ENCODE measurements at places on chromosomes 3 and 15. TPM values are rescaled to one million over a fixed set of nuclear protein-coding genes. Genes with fewer than 3 reads are reported as not detected.
A peak's percentile ranks its signal among the peaks of the same experiment; 100 is the strongest.

NR2E3 gene
- total RNA-seq = not detected

DNA sequence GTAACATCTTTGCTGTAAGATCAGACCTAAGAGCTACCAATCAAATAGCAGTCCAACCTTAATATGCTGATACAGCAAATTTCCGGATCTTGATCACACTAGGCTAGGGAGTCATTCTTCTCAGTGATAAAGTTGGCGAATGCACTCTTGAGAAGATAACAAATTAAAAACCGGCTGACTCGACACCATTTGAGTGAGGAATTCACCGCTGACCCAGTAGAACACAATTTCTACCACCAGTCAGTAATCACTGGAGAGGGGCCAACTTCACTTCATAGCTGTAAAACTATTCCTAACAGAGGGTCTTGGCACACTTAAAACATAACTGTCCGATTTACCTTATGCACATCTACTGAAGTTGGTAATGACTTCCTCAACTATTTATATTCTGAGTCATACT, 47.2 kb downstream of the MEIS2 start:
- no peak overlapping the region for H3K4me3 ChIP-seq
- no peak for DNase-seq
- H3K36me3 ChIP-seq = no peaks in the 10 kb centered on the region
- H3K4me1 ChIP-seq = peaks cover 6% of the 10 kb centered on the region
- no peaks in the 10 kb centered on the region for H3K27me3 ChIP-seq

DNA sequence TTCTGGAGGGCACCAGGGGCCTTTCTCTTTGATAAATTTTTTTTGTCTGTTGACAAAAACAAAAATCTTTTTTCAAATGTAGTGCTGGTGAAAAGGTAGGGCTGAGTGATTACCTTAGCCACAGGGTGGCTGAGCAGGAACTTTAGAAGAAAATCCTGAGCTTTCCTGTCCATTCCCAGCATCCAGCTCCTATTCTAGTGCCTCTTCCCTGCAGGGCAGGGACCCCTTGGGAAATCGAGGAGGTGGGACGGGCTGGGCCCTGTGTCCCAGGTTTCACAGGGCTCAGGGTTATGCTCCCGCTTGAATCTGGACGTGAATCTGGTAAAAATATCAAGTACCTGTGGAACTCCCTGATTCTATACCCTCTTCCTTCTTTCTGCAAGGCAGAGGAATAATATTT, 31.7 kb downstream of the EDEM1 start:
- H3K4me1 ChIP-seq = no peaks in the 10 kb centered on the region
- no peaks in the 10 kb centered on the region for H3K27me3 ChIP-seq
- no peak overlapping the region for H3K4me3 ChIP-seq
- H3K27ac ChIP-seq = no peak overlapping the region
- no peaks in the 10 kb centered on the region for H3K36me3 ChIP-seq
- no peak for DNase-seq

DNA sequence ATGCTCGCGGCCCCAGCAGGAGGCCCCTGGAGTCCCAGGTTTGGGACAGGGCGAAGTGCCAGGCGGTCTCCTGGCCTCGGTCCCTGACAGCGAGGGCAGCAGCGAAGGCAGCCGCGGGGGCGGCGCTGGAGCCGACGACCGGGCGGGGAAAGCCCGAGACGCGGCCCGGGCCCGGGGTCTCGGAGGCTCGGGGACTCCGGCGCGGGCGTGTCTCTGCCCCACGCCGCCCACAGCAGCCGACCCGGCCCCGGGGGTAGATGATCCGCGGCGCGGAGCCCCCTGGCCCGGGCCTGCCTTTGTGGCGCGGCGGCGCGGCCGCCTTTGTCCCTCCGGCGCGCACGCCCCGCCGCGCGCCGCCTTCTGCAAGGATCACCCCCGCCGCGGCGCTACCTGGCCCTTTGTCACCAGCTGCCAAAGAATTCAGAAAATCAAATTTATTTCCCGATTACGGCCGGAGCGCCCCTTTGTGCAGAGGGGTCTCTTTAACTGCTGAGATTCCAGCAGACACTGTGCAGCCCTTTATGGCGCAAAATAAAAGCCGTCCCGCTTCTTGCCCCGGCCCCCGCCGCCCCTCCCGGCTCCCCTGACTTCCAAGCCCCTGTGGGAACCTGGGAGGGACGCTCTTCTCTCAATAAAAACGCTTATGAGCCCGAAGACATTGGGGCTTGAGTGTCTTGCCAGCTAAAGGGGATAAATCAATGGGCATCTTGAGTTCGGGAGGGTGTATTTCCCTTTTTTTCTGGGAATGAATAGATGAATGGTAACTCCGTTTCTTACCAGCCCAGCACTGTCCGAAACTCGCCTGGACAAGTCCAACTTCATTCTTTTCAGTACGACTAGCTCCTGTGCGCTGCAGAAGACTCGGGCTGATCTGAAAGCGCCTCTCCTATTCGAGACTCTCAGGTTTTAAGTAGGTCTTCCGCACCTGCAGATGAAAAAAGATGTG, 68.4 kb downstream of the HES1 start:
- H3K27me3 ChIP-seq = no peaks in the 10 kb centered on the region
- DNase-seq = peak; percentile 42
- H3K4me3 ChIP-seq = peak overlapping the region; percentile 52
- H3K4me1 ChIP-seq = peaks cover 19% of the 10 kb centered on the region
- H3K36me3 ChIP-seq = no peaks in the 10 kb centered on the region

DNA sequence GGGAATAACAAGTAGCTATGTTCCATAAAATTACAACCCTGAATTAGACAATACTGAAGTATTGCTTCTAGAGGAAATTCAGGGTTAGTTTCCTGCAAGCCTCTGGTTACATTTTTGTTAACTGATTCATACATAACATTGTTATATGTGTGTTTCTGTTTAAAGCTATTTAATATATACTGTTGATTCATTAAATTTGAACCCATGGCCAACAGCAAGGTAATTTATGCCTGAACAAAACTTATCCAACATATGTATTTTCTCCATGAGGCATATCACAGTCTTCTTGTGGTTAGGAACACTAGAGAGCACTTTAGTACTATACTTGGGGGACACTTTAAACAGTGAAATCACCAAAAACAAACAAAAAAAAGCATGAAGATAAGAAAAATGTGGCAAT, 47.7 kb upstream of the PTX3 start:
- no peak overlapping the region for H3K4me3 ChIP-seq
- H3K27ac ChIP-seq = no peak overlapping the region
- no peak for DNase-seq
- no peaks in the 10 kb centered on the region for H3K4me1 ChIP-seq
- H3K36me3 ChIP-seq = no peaks in the 10 kb centered on the region
- H3K27me3 ChIP-seq = no peaks in the 10 kb centered on the region

DNA sequence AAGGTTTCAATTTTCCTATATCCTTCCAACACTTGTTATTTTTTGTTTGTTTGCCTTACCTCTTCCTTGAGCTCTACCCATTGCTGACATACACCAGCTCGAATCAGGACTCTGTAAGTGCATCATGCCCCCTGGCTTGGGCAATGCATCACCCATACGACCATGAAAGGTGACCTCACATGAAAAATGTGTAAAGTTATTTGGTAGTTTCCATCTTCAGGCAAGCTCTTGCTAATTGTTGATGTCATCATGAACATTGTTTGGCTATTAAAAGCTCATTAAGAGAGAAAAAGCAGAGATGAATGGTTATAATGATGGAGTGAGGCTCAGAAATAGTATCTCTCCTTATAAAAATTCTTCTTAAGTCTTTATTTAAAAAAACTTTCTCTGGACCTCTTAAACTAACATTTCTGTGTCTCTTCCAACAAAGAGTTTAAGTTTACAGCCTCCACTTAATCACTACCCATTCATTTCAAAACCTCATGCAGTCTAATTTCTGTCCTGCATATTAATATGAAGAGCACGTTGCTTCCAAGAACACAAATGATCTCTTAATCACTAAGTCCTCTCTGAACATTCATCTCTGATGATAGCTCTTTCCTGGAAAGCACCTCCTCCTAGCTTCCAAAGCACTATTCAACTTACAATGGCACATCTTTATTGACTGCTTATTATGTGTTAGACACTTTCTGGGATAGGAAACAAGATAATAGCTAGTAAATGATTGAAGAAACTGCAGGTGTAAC, 236.3 kb downstream of the NFKBIZ start:
- H3K27ac ChIP-seq = peak overlapping the region; percentile 15
- H3K4me1 ChIP-seq = peaks cover 54% of the 10 kb centered on the region
- H3K36me3 ChIP-seq = no peaks in the 10 kb centered on the region
- DNase-seq = no peak
- H3K27me3 ChIP-seq = no peaks in the 10 kb centered on the region
- no peak overlapping the region for H3K4me3 ChIP-seq

Measured in hepatocyte (in vitro differentiated cells).